ENCODE measurements at places on chromosomes 3 and 15.
A peak's percentile ranks its signal among the peaks of the same experiment; 100 is the strongest.

- DNase-seq = no peak
Measured at GRCh38 chr15:67859331-67859946, 19.6 kb upstream of the RNU6-1 start.

DNA sequence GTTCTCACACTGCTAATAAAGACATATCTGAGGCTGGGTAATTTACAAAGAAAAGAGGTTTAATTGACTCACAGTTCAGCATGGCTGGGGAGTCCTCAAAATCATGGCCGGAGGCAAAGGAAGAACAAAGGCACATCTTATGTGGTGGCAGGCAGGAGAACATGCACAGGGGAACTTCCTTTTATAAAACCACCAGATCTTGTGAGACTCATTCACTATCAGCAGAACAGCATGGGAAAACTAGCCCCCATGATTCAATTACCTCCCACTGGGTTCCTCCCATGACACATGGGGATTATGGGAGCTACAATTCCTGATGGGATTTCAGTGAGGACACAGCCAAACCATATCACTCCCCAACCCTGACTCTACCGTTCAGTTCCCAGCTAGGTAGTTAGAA, 59.7 kb upstream of the MINAR1 start:
- no peak for DNase-seq

DNA sequence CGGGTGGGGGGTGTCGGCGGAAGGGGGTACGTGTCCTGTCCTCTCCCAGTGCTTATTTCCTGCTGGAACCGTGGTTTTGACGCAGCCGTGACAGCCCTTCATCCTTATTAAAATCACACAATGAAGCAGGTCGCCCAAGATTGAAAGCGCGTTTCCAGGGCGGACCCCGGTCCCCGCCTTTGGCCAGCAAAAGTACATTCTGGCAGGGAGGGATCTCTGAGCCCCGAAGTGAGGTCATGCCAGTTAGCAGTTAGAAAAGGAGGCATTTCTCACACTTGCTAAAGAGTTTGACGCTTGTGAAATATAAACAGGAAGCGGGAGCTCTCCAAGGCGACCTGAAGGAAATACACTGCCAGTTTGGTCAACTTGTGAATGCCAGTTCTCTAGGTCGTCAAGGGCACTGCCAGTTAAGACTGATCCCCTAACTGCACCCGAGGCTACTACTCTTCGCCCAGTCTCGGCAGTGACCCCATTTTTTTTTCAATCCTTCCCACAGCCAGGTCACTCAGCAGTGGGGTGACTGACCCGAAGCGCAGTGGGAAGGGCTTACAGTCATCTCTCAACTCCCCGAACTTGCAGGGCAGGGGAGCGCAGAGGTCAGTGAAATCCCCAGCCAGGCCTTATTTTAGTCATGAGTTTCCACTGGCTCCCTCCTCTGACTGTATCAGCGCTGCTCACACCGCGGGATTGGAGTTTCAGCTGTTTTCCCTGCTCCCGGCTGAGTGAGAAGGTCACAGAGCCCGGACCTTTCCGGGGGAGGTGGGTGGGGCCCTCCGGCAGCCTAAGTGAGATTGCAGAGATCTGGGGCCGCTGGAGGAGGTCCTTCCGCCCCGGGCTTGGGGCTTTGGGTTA, 2.0 kb upstream of the BHLHE40 start:
- DNase-seq = peak; percentile 82

- DNase-seq = no peak
Measured at GRCh38 chr15:99170476-99171065, 65.7 kb downstream of the SYNM start.

- peak; percentile 54 for DNase-seq
Measured at GRCh38 chr15:74315626-74316025, 51.8 kb downstream of the CYP11A1 start.

Measured in GM12864 (cell line).